ENCODE measurements at places on chromosomes 5 and 9.

- DNase-seq, result peak; percentile 29
Measured at GRCh38 chr5:112958093-112959088, 18.2 kb upstream of the DCP2 start.

DNA sequence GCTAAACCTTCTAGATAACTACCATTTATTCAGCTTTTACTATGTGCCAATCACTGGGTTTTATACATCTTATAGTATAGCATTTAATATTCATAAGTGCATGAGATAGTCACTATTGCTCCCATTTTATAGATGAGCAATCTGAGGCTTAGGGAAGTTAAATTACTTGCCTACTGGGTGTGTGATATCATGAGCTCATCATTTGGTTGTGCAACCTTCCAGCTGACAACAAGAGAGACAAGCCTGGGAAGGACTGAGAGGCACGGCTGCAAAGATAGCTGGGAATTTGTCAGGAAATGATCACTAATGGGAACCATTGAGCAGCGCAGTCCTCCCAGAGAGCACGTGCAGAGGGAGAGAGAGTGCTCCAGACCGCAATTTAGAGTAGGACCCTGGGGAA lies 481.6 kb upstream of the KIF2A start:
- no peak for DNase-seq

- no peak for DNase-seq
Measured at GRCh38 chr9:96048104-96048955, 172.8 kb downstream of the ERCC6L2 start.

DNA sequence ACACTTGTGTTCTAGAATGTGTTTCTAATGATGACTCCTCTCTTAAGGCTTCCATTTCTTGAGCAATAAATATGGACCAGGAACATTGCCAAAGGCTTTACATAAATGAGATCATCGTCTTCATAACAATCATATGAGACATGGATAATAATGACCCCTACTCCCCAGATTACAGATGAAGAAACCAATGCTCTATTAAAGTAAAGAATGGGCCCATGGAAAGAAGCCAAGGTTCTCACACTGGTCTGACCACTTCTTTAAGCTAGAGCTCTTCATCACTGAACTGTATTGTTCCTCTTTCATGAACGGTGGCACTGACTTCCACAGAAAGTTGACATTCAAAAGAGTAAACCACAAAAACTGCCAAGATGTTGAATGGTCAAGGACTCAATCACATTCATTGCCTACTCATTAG lies 65.3 kb downstream of the MARCHF3 start:
- no peak for DNase-seq

GRCh38 chr9:27353474-27354229 lies 56.7 kb upstream of the EQTN start:
- peak; percentile 42 for DNase-seq

All from GM19239 (cell line).